Right lung (tissue), 10 donors: ENCODE measurements at places on chromosomes 11 and 22. TPM values are rescaled to one million over a fixed set of nuclear protein-coding genes. Genes with fewer than 3 reads are reported as not detected.

DNA sequence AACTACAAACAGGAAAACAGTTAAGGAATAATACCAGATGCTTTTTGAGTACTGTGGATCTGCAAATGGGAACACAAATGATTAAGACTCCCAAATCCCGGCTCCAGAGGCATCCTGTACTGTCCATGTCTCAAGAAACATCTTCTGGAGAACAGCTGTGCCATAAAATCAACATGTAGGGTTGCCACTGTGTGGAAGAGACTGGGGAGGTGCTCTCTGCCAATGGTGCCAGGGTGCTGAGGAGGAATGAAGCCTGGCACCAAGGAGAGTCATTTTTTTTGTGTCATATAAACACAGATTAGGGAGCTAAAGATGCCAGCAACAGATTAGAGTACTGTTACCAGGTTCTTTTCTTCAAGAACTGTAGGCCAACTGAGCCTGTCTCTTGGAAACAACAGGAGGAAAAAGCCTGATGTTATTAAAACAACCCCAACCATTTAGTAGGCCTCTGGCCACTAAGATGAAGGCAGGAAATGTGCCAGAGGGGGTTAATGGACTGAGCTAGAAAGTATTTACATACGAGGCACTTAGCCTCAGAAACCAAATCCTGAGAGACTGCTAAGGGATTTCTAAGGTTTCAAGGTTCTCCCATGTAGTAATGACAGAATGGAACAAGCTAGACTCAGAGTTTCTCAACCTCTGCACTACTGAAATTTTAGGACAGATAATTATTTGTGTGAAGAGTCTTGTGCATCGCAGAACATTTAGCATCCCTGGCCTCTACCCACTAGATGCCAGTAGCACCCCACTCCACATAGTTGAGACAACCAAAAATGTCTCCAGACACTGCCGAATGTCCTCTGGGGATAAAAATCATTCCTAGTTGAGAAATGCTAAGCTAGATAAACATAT, 54.6 kb upstream of the CHRM4 start:
- DNase-seq = peak; percentile 16

MMP1 gene
- polyA plus RNA-seq = 5.3 TPM

RIC3 gene
- polyA plus RNA-seq = 1.9 TPM

GRCh38 chr22:20419664-20419951, 18.0 kb downstream of the SCARF2 start:
- no peak for DNase-seq

GRCh38 chr11:120401506-120401905, 65.3 kb downstream of the ARHGEF12 start:
- no peak for DNase-seq

ESAM gene
- polyA plus RNA-seq = 144 TPM

TBX1 gene
- 16.8 TPM for polyA plus RNA-seq

TSPAN4 gene
- polyA plus RNA-seq = 57.8 TPM

DNA sequence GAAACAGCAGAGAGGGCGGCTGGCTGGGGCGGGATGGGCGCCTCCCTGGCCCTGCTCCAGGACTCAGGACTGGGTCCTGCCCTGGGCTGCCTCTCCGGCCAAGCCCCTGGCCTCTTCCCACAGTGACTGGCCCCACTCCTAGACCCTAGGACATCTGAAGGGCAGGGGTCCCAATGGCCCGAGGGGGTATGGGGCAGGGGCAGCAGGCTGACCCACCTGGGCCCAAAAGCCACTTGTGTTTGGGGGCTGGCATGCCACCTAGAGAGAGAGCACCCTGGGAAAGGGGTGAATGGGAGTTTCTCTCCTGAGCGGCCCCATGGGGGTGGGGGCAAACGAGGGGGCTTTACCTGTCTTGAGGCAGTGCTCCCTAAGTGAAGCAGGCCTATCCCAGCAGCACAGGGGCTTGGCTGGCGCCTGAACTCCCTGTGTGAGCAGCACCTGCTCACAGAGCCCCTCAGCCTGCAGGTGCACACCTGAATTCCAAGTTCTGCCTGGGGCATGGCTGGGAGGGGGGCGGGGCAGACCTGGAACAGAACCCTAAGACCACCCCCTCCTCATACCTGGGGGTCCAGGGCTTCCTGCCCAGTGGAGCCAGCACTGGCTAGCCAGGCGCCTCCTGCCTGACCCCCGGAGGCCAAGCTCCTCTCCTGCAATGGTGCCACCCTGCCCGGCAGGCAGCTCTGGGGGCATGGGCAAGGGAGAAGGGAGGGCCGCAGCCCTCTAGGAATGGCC, 16.9 kb downstream of the DUSP8 start:
- no peak for DNase-seq

DNA sequence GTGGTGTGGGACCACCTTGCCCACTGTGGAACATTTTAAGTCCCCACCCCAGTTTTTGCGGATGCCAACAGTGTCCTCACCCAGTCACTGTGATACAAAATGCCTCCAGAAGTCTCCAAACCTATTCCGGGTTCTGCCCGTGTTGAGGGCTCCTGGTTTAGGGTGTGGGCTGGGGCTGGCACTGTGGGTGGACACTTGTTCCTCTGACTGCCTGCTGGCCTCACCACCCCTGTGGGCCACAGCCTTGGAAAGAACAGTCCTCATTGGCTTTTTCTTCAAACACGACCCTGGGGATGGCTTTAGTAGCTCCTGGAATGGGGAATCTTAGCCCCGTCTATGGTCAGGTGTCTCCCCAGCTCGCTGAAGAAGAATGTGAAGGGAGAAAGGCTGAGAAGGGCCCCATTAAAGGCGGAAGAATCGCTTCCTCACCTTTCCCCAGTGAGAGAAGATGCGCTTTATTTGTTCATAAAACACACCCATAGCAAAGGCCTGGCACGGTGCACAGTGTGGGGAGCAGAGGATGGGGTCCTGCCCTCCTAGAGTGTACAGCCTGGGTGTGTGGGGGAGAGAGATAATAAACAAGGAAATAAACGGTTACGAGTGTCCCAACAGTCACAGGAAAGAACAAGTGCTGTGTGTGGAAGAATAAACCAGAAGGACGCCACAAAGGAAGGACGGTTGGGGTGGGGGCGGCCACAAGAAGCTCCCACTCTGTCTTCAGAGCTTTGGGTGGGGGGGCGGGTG, 91.6 kb upstream of the SLC22A12 start:
- no peak for DNase-seq

GRCh38 chr22:27526901-27527300, 274.7 kb downstream of the MN1 start:
- no peak for DNase-seq

DNA sequence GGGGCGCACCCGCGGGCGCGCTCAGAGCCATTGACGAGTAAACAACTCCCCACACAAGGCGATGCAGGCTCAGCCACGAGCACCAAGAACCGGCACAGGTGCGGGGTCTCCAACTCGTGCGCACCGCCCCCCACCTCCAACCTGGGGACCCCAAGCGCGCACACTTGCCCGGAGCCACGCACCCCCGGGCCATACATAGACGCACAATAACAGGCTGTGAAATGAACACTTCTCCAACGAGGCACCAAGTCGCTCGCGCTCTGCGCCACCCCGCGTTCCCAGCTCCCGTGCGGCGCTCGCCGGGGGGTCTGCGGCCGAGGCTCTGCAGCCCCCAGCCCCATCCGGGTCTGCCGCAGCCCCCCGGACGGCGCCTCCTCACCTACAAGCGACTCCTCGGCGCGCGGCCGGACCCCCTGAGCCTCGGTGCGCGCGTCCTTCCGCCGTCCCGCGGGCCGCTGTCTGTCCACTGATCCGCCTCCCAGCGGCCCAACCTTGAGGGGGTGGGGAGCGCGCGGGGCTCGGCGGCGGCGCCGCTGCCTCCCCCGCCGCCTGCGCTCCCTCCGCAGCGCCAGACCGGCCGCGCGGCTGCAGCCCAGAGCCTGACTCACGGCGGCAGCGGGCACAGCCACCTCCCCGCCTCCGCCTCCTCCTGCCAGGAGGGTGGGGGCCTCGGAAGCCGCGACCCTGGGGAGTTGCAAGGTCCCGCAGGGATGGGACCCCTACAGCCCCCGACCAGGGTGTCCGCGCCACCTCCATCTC, 1.6 kb downstream of the IFITM10 start:
- no peak for DNase-seq

GRCh38 chr11:94635072-94635471, 67.9 kb downstream of the PIWIL4 start:
- DNase-seq = no peak

GRCh38 chr22:37260901-37261336, 16.9 kb upstream of the RAC2 start:
- no peak for DNase-seq

DNA sequence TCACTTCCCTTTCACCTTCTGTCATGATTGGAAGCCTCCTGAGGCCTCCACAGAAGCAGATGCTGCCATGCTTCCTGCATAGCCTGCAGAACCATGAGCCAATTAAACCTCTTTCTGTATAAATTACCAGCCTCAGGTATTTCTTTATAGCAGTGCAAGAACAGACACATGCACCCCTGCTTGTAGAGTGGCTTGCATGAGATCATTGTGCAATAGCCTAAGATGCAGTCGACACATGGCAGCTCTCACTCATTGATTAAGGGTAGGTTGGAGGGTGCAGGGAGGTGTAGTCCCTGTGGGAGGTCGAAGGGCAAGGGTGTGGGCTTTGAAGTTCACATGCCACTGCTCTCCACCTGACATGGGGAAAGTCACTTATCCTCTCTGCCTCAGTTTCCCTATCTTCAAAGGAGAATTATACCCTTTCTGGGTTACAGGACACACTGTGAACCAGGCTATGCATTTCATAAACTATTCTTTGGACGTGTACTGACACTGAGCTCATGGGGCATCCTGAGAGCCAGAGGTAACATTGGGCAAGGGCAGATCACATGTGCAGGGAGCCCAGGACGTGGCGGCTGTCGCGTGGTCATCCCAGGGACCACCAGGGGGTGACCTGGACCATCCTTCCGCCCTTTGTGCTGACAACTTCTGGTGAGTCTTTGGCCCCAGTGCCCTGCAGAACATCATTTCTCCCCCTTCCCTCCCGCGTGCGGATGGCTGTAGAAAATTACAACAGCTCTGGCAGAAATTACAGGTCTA, 69.2 kb upstream of the SHANK2 start:
- no peak for DNase-seq

- DNase-seq = no peak
Observed at GRCh38 chr11:11458001-11458400, 105.0 kb upstream of the CSNK2A3 start.

GRCh38 chr11:105960252-105961245, 61.5 kb downstream of the MSANTD4 start:
- DNase-seq = no peak

GRCh38 chr11:1057806-1058205, 16.9 kb upstream of the MUC2 start:
- DNase-seq = no peak

DNA sequence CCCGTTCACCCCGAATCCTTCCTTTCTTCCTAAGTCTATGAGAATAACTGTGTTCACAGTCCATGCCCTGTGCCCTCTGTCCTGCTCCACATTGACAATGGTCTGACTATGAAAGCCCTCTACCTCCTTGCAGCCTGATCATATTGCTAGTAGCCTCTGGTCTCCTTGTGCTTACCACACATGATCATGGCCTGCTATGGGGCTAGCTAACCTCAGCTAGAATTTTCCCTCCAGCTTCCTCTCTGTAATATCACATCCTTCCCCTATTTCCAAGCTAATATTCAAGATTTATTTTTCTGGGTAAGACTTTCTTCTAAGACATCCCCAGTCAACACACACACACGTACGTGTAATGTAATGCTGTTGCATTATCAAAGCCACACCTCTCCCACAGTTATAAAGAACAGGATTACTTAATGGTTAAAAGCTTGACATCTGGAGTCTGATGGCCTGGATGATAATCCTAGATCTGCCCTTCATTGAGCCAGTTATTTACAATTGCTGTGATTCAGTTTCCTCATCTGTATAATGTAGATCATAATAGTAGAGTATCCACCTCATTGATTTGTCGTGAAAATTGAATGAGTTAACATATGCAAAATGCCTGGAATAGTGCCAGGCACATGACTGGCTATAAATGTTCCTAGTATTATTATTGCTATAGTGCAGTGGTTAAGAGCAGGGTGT, 214.4 kb upstream of the BLID start:
- no peak for DNase-seq

DNAJB7 gene
- 0.70 TPM for polyA plus RNA-seq

GRCh38 chr11:132782102-132782501, 750.2 kb downstream of the OPCML start:
- no peak for DNase-seq

GRCh38 chr11:19436932-19437331, 196.2 kb upstream of the E2F8 start:
- no peak for DNase-seq

DNA sequence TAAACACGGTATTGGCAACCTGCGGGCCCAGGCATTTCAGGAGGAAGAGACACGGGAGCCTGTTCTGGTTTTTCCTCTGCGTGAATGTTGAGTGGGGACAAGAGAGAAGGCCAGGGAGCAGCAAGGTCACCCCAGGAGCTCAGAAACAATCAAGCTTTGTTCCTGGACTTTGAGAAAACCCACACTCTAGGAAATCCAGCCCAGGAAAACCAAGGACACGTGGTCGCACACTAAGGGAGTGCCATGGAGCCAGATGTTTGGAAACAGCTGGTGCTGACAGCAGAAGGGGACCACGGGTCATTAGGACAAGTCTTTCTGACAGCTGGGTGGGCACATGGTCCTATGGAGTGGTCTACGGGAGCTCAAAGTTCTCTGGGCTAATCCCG, 44.1 kb downstream of the MYH9 start:
- no peak for DNase-seq

DNA sequence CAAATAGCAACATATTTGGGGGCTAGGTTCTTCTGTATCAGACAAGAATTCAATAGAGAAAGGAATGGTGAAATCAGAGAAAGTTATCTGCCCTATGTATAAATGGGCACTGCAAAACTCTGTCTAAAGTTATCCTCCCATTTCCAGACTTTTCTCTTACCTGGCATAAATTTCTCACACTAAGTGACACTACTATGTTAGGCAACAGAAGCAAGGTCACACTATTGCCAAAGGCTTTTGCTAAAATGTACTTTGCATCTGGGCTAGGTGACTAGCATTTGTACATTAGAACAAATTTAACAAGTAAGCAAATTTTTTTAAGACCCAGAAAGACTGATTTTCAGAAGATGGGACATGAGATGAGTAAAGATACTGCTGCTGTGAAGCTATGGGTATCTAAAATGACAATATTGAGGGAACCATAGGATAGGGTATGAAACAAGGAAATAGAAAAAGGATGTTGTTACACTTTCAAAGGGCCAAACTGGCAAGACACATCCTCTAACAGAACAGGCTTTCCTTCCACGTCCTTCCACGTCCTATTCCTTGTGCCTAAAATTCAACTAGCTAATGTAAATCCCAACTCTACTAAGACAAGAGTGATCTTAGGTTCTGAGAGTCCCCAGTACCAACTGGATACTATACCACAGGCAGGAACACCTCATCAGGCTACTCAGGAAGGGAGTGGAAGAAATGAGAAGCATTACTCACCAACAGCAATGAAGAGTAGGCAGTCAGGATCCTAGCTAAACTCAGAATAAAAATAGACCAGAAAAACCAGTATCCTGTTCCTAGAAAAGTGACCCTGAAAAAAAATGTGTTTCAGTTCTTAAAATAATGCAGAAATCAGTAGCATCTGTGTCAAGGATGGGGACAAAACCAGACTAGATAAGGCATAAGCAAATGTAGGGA, 22.6 kb downstream of the GDPD4 start:
- no peak for DNase-seq

- DNase-seq = no peak
Observed at GRCh38 chr22:42877158-42877557, 20.1 kb upstream of the ARFGAP3 start.
